ENCODE measurements at places on chromosomes 4 and X.

DNA sequence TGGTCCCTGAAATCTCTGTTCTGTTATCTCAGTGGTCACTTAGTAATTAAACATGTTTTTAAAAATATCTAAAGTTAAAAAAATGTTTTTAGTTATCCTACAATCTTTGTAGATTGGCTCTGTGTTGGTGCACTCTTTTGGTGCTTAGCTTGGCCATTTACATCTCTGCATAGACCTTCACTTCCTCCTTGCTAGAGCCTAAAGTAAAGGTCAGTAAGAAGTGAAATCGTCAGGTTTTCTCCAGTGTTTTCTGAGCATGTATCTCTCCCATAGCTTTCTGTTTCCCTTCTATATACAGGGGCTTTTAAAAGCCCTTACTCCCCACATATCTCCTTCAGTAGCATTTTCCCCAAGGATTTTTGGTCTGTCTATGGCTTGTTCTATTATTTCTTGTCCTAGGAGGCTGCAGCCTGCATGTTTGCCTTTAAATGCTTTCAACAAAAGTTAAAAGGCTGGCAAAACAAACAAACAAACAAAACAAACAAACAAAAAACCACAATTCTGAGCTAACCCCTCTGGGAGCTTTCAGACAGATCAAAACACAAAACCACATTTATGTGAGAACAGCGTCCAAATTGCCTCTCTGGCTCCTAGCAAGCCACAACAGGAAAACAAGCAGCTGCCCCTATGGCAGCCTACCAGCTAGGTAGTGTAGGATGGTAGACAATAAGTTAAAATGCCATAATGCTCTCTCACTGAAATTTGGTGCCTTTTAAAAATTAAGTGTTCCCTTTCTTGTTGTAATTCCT is 27.3 kb upstream of the GPRASP2 start:
- DNase-seq = no peak
- no peak overlapping the region for H3K27ac ChIP-seq
- H3K36me3 ChIP-seq = peaks cover 26% of the 10 kb centered on the region
- H3K4me1 ChIP-seq = peaks cover 3% of the 10 kb centered on the region
- no peaks in the 10 kb centered on the region for H3K27me3 ChIP-seq

GRCh38 chrX:133654811-133655210 is 239.5 kb upstream of the GPC4 start:
- H3K4me3 ChIP-seq = no peak overlapping the region
- no peak overlapping the region for H3K27ac ChIP-seq
- no peaks in the 10 kb centered on the region for H3K36me3 ChIP-seq
- DNase-seq = no peak

- H3K36me3 ChIP-seq = no peaks in the 10 kb centered on the region
- H3K27ac ChIP-seq = no peak overlapping the region
- DNase-seq = no peak
- H3K4me3 ChIP-seq = no peak overlapping the region
- peaks cover 3% of the 10 kb centered on the region for H3K4me1 ChIP-seq
Observed at GRCh38 chrX:14729058-14729457, 143.8 kb downstream of the FANCB start.

- H3K27ac ChIP-seq = no peak overlapping the region
- no peaks in the 10 kb centered on the region for H3K4me1 ChIP-seq
Observed at GRCh38 chrX:118254611-118255010, 91.3 kb upstream of the WDR44 start.

GRCh38 chrX:150365051-150365989 is 2.2 kb downstream of the MAMLD1 start:
- peak overlapping the region; percentile 73 for H3K4me3 ChIP-seq
- H3K4me1 ChIP-seq = peaks cover 22% of the 10 kb centered on the region
- peak overlapping the region; percentile 34 for H3K27ac ChIP-seq
- peak; percentile 69 for DNase-seq
- peaks cover 14% of the 10 kb centered on the region for H3K27me3 ChIP-seq

GRCh38 chrX:101986586-101986985 is 54.8 kb upstream of the ZMAT1 start:
- DNase-seq = no peak
- no peaks in the 10 kb centered on the region for H3K36me3 ChIP-seq
- H3K27ac ChIP-seq = no peak overlapping the region
- no peaks in the 10 kb centered on the region for H3K4me1 ChIP-seq
- no peak overlapping the region for H3K4me3 ChIP-seq

- no peaks in the 10 kb centered on the region for H3K4me1 ChIP-seq
- no peaks in the 10 kb centered on the region for H3K36me3 ChIP-seq
- no peak for DNase-seq
- H3K27me3 ChIP-seq = no peaks in the 10 kb centered on the region
Observed at GRCh38 chr4:186714006-186714675, 9.5 kb downstream of the FAT1 start.

- H3K36me3 ChIP-seq = peaks cover 45% of the 10 kb centered on the region
- no peak for DNase-seq
Observed at GRCh38 chr4:13597604-13598003, 29.9 kb downstream of the BOD1L1 start.
